ENCODE measurements at places on chromosomes 4 and X.

GRCh38 chrX:74248889-74249288, 55.1 kb upstream of the ZCCHC13 start:
- no peak for DNase-seq

DNA sequence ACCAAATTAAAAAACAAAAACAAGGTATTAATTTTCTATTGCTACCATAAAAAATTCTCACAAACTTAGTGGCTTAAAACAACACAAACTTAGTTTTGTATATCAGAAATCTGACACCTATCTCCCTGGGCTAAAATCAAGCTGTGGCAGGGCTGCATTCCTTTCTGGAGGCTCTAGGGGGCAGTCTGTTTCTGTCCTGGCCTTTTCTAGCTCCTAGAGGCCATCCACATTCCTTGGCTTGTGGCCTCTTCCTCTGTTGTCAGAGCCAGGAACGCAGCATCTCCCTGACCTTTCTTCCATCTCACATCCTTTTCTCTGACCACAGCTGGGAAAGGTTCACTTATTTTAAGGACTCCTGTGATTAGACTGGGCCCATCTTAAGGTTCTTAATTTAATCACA, 38.9 kb upstream of the TLR2 start:
- no peak for DNase-seq

GRCh38 chr4:165814256-165815020, 58.6 kb upstream of the TLL1 start:
- DNase-seq, result peak; percentile 17

GRCh38 chr4:153560908-153561307, 94.7 kb downstream of the TMEM131L start:
- peak; percentile 42 for DNase-seq

- no peak for DNase-seq
These were observed 386.7 kb upstream of the IGFBP7 start for GRCh38 chr4:57496697-57497471.

DNA sequence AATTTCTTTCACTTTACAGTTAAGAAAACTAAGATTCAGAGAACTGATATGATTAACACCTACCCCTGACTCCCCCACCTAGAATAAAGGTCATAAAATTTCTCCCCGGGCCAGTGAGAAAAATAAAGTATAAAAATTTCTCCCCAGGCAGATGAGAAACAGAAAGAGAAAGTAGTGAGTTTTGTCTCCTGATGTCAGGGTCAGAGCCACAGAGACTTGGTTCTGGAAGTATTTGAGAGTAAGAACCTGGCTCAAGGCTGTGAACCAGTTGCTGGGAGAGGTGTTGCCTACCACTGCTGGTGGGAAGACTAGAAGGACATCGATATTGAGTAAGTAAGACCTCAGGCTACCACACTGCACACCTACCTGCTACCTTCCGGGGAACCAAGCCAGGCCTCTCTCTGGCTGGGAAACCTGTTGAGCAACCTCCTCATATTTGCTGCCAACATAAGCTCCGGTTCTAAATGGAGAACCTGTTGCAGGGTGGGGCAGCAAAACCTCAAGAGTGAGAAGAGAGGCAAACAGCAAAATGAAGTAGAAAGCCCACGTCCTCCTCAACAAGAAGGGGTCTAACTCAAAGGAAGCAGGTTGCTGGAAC, 104.2 kb upstream of the PUDP start:
- DNase-seq, result no peak

GRCh38 chrX:107602694-107603239, 25.5 kb upstream of the PRPS1 start:
- no peak for DNase-seq

DNA sequence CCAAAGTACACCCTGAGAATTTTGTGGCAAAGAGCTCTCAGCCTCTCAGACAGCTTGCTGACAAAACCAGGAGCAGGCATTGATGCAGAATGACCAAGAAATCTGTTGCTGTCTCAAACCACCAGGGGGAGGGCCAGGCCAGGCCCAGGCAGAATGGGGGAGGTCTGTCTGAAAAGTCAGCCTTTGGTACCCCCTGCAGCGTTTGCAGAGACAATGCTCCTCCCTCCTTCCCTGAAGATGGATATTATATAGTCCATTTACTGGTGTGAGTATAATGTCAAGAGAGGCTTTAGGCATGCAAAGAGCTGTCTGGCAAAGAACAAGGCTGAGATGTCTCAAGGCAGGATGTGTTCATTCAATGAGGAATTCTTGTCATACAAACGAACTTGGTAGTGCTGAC, 52.9 kb upstream of the TRPC5OS start:
- peak; percentile 64 for DNase-seq
